ENCODE measurements at places on chromosomes 11 and 22.

- no peak for DNase-seq
These were observed at the start of gene PARVB for GRCh38 chr22:44024288-44024921. TSS of gene PARVB (plus strand) at chr22:44024302. CDS start at chr22:44024340, 38 bp downstream.

GRCh38 chr22:37496651-37497050, 10.5 kb upstream of the MFNG start:
- no peak for DNase-seq

DNA sequence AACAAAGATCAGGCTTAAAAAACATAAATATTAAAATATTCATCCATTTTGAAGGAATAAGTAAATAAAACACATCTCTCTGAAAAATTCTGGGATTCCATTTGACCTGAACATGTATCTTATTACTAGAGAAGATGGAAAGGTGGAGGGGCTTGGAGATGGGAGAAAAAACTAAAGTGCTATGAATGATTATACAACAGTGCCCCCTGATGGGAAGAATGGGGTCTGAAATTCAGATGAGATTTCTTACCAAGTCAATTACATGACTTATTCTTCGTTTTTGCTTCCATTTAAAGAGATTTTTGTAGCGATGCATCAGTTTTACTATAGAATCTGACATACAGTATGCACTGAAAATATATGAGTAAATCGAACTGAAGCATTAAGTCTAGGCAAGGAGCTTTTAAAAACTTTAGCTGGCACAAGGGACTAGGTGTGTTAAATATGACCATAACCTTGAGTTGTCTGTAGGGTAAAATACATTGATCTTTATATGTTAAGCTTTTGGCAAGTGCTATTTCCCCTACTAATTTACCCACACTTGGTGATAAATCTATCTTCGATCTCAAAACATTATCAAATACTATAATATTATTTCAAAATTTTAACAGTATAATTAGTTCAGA, 718.8 kb downstream of the CNTN5 start:
- no peak for DNase-seq

DNA sequence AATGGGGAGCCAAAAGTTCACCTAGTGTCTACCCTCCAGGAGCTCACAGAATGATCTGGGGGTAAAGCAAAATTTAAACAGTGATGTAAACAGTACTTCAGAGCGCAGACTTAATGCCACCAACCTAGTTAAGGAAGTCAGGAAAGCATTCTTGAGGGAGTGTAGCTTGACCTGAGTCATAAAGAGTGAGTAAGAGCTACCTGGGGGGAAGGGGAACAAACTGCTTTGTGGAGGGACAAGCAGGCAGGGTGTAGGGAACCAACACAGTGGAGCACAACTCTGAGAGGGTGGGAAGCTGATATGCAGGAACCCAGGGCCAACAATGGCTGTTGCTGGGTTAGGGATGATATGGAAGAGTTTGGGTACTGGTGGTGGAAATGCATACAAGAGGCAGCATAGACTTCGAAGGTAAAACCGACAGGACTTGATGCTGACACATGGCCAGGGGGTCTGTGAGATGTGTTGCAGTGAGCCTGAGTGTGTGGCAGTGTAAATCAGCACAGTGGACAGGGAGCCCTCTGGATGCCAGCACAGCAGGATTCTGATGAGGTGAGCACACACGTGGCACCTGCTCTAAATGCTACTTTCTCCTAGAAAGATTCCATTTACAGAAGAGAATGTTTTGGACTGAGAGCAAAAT, 58.3 kb upstream of the CYP2D6 start:
- no peak for DNase-seq

- no peak for DNase-seq
These were observed 6.7 kb downstream of the SLC25A18 start for GRCh38 chr22:17569971-17570511.

- DNase-seq, result no peak
These were observed 7.6 kb upstream of the CHKA start for GRCh38 chr11:68128682-68129327.

Data from HFF-Myc (cell line).